Caki2 (cell line): ENCODE measurements at places on chromosomes 7 and 10. TPM values are rescaled to one million over a fixed set of nuclear protein-coding genes. Genes with fewer than 3 reads are reported as not detected.
A peak's percentile ranks its signal among the peaks of the same experiment; 100 is the strongest.

- DNase-seq = no peak
These were observed 4.5 kb upstream of the LRRC4 start for GRCh38 chr7:128035712-128036111.

DNA sequence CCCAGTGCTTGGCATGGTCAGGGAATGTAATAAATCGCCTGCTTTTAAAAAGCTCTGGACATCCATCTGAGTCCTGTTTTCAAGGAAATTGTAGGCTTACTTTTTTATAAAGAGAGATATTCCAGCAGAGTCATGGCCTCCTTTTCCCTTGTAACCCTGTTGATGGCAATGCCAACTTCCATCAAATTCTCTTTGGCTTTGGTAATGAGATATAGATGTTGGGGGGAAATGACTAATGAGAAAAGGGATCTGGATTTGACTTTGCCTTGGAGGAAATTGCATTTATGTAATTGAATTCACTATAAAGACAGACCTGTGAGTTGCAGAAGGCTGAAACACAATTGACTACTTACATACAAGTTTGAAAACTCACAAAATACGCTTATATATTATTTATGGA lies 347.5 kb downstream of the GPR158 start:
- DNase-seq = no peak

DNA sequence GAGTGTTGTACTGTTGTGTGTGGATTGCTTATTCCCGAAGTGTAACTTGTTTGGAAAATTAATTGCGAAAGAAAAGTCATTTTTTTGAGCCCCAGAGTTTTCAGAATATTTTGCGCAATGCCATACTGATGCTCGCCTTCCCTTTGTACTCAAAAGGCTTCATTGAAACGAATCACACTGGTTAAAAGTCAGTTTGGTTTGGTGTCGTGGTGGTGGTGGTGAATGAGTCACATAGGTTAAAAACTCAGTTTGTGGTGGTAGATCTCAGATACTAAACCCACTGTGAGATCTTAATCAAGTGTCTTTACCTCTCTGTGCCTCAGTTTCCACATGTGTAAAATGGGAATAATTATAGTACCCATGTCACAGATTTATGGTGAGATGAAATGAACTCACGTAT lies 61.1 kb upstream of the IL6 start:
- no peak for DNase-seq

GRCh38 chr7:43193893-43194292 lies 81.4 kb downstream of the HECW1 start:
- DNase-seq = no peak

DNA sequence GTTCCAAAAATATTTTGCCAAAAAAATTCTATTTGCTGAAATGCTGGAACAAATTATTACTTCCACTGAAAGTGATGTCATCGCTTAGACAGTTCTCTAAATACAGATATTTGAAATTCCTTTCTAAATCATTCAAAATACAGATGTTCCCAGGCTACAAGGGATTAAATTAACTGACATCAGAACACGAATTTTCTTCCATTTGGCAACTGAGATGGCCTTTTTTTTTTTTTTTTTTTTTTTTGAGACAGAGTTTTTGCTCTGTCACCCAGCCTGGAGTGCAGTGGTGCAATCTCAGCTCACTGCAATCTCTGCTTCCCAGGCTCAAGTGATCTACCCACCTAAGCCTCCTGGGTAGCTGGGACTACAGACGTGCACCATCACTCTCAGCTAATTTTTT lies 57.0 kb downstream of the P4HA1 start:
- DNase-seq = peak; percentile 16

DNA sequence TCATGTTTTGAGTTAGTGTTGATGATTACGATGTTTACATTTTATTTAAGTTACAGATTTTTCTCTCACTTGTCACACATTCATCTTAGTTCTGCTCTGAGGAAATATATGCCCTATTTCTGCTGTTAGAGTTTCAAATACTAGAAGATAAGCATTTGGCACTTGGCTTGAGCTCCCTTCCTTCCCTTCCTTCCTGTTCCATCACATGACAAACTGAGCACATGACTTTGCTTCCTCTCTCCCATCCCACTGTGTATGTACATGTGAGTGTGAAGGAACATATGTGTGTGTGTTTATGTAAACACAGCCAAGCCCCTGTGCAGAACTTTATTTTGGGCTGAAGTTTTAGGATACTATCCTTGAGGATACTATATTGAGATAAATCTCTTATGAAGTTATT lies 795.9 kb upstream of the IGFBP3 start:
- DNase-seq = no peak

DNA sequence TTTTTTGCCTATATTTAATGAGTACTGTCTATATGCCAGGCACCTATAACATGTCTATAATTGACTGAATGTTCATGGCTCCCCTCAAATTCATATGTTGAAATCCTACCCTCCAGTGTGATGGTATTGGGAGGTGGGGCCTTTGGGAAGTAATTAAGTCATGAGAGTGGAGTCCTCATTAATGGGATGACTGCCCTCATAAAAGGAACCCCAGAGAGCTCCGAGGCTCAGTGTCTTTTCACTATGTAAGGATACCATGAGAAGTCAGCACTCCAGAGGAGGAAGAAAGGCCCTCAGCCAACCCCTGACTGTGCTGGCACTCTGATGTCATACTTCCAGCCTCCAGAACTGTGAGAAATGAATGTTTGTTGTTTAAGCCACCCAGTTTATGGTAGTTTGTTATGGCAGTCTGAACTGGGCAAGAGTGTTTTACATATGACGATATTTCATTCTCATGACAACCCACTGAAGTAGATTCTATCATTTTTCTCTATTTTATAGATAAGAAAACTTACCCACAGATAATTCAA lies 61.1 kb upstream of the PCGF5 start:
- DNase-seq = no peak

The ZNF853 gene
- not detected in 2 replicates for total RNA-seq

- DNase-seq = no peak
These were observed 173.4 kb downstream of the SORCS1 start for GRCh38 chr10:106991091-106991490.

The PMS2 gene
- 23.9 and 25.2 TPM in 2 replicates for total RNA-seq

DNA sequence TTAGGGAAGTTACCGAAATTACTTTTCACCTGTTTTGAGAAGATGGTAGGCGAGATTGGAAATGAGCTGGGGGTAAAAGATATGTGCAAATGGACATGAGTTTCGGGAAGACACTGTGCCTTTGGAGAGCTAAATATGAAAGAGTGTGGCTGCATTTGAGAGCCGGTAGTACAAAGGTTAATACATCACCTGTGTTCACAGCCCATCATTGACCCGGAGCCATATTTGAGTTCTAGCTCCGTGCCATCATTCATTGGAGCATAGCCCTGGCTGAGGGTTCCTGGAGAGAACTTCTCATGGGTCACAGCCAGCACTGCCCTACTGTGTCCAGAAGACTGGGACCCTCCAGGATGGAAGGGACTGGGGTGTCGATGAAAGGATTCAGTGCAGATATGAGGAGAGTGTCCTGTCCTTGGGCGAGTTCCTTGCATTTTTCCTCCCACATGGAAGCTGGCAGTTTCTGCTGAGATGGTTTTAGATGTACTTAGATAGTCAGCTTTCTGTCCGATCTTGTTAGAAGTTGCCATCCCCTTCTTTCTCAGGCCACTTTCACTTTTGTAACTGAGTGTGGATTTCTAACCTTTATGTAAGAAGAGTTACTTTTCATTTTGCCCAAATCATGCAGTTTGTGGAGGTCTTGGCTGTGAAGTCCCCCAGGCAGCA lies 138.8 kb downstream of the JCAD start:
- DNase-seq = no peak

The MRC1 gene
- not detected in 2 replicates for total RNA-seq

The PGAM2 gene
- total RNA-seq = not detected in 2 replicates

The GRK5 gene
- total RNA-seq = 0.20 and 0.61 TPM in 2 replicates

- peak; percentile 66 for DNase-seq
These were observed 87.9 kb downstream of the RNF216 start for GRCh38 chr7:5693529-5693928.

GRCh38 chr10:129272176-129272575 lies 194.9 kb upstream of the MGMT start:
- no peak for DNase-seq

The GJD4 gene
- total RNA-seq = not detected in 2 replicates

DNA sequence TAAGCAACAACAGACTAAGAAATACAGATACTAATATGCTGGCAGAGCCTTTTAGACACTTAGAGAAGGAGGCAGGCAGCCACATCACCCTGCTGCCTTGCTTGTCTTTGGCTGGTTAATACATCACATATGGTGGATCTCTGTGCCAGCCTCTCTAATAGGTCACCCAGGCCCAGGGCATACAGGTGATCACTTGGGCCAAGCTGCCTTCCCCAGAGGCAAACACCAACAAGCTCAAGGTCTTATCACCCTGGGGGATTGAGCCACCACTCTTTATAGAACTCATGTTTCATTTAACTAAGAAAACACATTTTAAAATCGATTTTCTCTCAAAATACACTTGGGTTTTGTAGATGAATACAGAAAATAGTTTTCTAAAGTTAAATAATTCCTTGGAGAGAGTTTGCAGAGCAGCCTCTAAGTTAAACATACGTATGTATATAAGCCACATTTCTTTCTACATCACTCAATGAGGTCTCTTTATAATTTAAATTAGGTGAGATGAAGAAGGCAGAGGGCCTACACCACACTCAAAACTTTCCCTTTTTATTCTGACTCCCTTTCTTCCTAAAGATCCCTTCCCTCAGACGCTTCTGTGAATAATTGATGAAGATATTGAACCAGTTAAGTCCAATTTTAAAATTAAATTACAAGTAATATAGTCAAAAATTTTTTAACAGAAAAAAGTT lies 556.8 kb upstream of the GHITM start:
- no peak for DNase-seq

DNA sequence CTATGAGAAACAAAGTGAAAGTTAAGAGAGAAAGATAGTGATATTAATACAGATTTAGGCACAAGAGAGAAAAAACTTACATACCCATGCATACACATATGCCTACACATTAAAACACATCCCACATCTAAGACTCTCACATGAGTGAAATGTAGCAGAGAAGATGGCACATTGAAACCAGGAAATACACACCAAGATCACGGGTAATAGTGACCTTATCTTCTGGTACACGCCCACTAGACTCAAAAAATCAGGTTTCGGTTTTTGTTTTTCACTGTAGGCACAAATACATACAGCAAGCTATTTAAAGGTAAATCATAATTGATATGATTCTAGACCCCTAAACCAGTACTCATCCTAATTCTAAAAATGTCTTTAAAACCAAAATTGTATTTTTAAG lies 225.2 kb upstream of the TAC1 start:
- DNase-seq = no peak

GRCh38 chr10:16717622-16718395 lies 99.4 kb downstream of the RSU1 start:
- no peak for DNase-seq

GRCh38 chr7:28840592-28840995 lies 117.5 kb downstream of the TRIL start:
- no peak for DNase-seq

DNA sequence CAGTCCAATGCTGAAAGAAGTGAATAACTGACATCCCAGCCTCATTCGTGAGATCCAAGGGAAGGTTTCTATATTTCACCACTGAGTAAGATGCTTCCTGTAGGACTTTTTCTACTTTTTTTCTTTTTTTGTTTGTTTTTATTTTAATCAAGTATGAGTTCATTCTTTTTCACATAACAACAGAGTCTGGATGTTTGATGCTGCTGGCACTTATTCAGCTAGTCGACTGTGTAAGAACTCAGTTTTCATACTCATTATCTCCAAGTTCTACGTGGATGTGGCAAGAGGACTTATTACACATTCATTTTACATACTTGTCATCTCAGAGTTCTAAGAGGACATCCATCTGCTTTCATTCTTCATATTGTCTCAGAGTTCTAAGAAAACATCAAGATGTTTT lies 86.9 kb downstream of the CPXM2 start:
- no peak for DNase-seq

- DNase-seq = no peak
These were observed 62.4 kb downstream of the SLC35B4 start for GRCh38 chr7:134254311-134254710.

The SLC29A4 gene
- 23.8 and 30.2 TPM in 2 replicates for total RNA-seq

The NXPH1 gene
- total RNA-seq = 0.14 TPM in 1 of 2 replicates, not detected in the other

The C7orf33 gene
- total RNA-seq = not detected in 2 replicates

The RAMP3 gene
- not detected in 2 replicates for total RNA-seq

The SPDYE16 gene
- total RNA-seq = 2.2 TPM in 1 of 2 replicates, not detected in the other
